NCI-H146 (cell line): ENCODE measurements at places on chromosomes 11 and 22.

DNA sequence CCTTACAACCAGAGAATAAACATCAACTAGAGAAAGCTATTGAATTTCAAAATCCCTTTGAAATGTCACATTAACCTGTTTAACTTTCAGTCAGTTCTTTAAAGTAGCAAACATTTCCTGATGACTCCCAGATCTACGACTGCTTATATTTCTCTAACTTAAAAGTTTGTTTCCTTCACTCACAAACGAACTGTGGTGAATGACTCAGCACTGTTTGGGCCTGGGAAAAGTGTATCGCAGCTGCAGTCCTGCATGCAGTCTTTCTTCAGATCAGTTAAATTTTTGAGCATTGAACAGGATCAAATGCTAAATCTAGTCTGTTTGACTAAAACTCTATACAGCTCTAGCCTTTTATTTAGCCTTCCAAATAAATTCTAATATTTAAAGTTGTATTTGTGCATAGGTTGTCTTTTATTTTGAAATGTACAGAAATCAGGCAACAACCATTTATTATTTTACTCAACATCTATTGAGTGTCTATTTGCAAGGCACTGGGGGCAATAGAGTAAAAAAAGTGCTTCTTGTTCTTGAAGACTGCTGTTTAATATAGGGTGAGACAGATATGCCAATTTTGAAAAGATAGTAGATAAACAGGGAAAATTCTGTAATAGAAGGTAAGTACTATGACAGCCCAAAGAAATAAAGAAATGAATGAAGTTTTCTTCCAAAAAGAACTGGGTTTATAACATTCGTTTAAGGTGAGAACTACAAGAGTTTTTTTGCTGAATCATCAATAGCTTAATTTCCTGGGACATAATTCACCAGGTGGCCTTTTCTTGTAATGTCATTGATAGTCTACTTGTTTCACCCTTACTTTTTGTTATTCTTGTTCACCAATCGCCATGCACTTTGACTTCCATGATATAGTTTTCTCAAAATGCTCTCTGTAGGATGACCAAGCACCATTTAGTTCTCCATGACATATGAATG is 235.4 kb downstream of the METTL15 start:
- DNase-seq, result no peak

DNA sequence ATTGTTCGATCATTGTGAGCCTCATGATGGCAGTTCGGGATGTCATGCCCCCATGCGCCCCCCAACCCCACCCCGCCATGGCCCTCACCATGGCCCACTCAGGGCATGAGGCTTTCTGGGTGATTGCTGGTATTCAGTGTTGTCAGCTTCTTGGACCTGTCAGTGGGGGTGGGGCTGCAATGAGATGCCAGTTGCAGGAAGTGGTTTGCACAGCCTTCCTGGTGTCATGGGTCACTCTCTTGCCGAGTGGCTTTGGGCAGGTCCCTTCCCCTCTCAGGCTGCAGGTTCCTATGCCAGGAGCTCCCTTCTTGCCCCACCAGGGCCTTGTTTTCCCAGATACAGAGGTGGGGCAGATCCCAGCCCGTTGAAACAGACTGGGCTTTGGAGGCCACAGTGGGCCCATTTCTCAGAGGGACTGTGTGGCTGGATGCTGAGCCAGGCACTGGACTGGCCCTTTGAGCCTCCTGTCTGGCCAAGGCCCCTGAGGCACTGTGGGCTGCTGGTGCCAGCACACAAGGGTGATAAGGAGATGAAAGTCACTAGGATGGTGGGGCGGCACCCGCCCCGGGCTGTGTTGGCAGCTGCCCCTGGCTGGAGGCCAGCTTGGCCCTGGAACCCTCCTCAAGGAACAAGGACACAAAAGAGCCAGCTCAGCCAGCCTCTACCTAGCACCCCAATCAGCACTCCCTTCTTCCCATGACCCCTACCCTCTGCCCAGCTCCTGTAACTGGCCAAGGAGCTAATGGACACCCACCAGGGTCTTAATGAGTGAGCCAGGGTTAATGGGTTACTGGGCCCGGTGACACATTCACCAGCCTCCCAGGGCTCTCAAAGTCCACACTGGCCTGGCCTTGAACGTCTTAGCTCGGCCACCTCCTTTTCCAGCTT is 1.5 kb upstream of the GGT1 start:
- no peak for DNase-seq

DNA sequence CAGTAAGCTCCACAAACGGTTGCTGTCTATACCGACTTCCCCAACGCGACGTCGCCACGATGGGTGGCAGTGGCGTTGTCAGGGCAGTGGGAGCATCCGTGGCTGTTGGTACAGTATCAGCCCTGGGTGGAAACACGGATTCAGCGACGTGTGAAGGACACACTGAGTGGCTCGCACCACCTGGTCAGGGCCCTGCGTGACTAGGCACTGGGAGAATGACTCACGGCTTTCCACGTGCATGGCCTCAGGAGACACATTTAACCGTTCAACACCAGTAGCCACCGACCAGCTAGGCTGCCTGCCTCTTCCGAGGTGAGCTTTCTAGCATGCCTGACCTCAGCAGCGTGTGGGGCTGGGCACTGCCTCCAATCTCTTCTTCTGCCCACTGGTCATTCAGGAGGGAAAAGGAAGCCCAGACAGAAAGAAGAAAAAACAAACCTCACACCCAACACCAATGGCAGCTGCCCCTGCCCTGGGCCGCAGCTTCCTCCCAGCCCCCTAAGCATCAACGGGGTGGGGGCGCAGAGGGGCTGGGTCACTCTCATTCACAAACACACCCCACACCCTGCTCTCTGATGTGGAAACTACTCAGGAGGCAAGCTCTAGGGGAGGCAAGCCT is 59.0 kb downstream of the MYH9 start:
- DNase-seq, result no peak

- no peak for DNase-seq
Observed at GRCh38 chr11:91698845-91699244, 525.8 kb upstream of the FAT3 start.

DNA sequence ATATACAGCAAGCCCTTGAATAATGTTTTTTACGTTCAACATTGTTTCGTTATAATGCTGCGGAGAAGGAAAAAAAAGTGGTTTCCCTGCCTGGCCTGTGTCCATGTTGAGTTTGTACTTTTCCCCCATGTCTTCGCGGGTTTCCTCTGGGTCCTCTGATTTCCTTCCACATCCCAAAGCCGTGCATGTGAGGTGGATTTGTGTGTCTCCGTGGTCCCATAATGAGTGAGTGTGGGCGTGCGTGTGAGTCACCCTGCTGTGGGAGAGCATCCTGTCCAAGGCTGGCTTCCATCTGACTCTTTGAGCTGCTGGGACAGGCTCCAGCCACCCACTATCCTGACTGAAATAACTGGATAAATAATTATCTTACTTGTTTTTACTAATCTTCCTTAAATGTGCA is 29.6 kb upstream of the SNX19 start:
- no peak for DNase-seq

- peak; percentile 43 for DNase-seq
Observed at GRCh38 chr11:111566324-111566723, 25.8 kb downstream of the LAYN start.

DNA sequence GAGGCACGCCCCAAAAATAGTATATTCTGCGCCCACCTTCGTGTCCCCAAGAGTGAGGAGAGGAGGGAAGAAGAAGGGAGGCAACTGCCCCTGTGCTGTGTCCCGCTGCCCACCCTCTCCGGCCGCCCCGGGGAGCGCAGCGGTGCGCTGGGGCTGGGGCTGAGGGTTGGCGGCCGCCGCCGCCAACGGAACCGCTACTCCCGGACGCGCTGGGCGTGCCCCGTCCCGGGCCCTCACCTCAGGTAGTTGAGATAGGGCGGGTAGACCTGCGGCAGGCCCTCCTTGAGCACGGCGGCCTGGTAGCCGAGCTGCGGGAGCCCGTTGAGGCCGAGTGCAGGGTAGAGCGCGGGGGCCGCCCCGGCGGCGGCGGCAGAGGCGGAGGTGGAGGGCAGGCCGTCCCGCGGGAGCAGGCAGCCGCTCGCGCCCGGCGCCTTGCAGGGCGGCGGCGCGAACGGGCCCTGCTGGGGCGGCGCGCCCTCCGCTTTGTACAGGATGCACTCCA is 2.4 kb downstream of the PGR start:
- no peak for DNase-seq

DNA sequence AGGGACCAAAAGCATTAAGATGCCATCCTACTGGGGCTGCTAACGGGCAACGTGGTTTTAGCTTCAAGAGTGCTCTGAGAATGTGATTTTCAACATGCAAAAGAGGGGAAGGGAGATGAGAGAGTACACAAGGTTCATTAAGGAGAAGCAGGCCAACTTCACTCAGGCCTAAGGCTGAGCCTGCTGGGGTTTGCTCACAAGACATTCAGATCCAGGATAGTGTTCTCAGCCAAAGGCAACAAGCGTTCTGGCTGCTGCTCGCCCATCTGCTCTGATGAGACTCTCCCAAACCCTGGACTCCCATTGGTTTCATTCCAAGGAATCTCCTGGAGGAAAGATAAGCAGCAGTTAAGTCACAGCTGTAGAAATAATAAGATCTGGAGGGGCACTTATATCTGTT is 23.6 kb upstream of the UPB1 start:
- no peak for DNase-seq

DNA sequence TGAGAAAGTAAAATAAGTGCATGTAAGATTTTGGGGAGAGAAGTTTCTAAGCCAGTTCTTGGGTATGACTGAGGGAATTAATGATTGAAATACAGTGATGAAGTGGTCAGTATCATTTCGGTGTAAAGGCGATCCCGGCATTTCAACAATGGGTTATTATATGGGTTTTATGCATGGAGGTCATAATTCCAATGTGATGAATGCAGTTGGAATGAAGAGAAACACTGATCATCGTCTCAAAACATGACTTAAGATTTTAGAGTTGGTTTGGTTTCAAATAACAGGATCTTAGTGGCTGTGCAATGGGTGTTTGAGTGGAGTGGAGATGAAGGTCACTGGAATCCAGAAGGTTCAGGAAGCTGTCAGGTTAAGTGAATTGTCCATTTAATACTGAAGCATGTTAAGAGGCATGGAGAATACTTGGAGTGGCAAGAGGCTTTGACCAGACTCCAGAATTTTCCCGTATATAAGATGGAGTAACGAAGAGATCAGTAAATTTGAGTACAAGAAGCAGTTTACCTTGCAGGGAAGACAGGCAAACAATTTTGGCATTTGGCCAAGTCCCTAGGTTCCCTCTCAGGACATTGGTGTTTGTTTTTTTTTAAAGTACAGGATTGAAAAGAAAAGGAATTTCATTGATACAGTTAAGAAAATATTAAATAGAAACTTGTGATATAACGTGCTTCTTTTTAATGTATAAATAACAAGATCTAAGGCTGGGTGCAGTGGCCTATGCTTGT is 96.4 kb upstream of the BIRC3 start:
- DNase-seq, result no peak

GRCh38 chr11:75733431-75734107 is 15.9 kb downstream of the MOGAT2 start:
- DNase-seq, result peak; percentile 44

GRCh38 chr11:103486604-103487003 is 377.4 kb downstream of the DYNC2H1 start:
- DNase-seq, result no peak

DNA sequence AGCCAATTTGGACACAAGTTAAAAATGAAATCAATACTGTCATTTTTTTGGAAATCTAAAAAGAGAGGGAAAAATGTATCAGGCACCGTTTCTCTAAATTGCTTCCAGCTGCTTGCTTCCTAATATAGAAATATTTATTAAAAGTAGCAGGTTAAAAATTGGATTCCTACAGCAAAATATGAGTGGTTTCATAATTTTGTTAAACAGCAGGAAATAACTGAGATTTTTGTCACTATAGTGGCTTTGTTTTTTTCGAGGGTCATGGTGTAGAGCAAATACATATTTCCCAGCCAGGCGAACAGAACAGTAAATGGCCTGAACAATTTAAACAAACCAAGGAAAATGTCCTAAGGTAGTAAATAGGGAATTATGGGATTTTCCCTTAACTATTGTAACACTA is 159.7 kb downstream of the DDX10 start:
- DNase-seq, result no peak

GRCh38 chr11:84871116-84871515 is 756.0 kb downstream of the DLG2 start:
- no peak for DNase-seq

DNA sequence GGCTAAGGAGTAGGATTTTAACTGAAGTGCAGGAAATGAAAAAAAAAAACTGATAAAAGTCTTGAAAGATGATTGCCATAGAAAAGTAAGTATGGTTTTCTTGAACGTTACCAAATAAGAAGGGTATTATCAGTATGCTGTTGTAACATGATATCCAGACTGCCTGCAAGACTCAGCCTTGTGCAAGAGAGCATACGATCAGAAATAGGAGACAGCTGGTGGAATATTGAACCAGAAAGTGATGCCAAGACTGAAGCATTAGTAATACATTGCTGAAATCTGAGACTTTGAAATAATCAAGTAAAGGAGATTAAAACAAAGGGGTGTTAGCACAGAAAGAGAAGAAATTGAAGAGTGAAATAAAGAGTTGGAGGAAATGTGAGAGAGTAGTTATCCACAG is 452.7 kb upstream of the CNTN5 start:
- no peak for DNase-seq

DNA sequence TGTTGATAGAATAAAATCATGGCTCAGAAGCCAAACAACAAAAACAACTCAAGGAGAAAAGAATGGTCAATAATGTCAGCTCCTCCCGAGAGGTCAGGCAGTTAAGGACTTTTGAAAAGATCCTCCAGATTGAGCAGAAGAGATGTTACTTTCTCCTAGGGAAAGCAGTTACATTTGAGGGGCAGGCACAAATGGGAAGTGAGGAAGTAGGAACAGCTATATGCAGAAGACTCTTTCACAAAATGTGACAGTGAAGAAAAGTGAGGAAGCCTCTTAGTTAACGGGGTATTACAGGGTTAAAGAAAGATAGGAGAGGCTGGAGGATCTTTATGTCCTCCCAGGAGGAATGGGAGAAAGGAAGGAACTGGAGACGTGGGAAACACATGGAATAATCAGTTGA is 3.4 kb downstream of the DCHS1 start:
- DNase-seq, result no peak

DNA sequence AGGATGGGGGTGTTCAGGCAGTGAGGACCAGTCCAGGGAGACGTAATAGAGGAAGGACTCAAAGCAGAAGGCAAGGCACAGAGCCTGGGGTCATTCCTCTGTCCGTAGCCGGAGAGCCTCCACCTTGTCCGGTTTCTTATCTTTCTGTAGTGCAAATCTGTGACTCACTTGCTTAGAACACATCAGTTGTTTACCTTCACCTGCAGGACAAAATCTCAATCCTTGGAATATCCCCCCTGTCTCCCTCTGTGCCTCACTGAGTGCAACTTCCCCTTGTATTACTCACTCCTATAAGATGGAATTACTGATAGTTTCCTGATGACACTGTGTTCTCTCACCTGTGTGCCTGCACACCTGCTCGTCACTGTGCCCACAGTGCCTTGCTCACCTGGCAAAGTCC is 20.4 kb upstream of the TTC12 start:
- DNase-seq, result no peak

DNA sequence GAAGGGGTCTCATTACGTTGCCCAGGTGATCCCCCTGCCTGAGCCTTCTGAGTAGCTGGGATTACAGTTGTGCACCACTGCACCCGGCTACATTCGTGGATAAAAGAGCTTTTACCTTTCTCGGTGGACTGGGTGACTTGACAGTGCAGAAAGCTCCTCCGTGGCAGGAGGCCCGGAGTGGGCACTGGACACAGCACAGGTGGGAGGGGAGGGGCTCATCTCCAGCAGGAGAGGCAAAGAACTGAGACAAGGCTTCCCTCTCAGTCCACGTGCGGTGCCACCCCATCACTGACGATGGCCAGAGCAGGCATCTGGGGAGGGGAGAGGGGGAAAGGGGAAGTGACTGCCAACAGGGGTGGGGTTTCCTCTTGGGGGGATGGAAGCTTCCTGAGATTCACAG is 118.4 kb downstream of the SHANK2 start:
- no peak for DNase-seq

GRCh38 chr22:31945971-31946680 is 1.8 kb downstream of the YWHAH start:
- no peak for DNase-seq
